ENCODE measurements at places on chromosomes 1 and 21. TPM values are rescaled to one million over a fixed set of nuclear protein-coding genes. Genes with fewer than 3 reads are reported as not detected.

Gene GCLM
- 24.8 TPM for total RNA-seq

Gene AMY2A
- not detected for total RNA-seq

Gene ZMYND12
- 0.69 TPM for total RNA-seq

DNA sequence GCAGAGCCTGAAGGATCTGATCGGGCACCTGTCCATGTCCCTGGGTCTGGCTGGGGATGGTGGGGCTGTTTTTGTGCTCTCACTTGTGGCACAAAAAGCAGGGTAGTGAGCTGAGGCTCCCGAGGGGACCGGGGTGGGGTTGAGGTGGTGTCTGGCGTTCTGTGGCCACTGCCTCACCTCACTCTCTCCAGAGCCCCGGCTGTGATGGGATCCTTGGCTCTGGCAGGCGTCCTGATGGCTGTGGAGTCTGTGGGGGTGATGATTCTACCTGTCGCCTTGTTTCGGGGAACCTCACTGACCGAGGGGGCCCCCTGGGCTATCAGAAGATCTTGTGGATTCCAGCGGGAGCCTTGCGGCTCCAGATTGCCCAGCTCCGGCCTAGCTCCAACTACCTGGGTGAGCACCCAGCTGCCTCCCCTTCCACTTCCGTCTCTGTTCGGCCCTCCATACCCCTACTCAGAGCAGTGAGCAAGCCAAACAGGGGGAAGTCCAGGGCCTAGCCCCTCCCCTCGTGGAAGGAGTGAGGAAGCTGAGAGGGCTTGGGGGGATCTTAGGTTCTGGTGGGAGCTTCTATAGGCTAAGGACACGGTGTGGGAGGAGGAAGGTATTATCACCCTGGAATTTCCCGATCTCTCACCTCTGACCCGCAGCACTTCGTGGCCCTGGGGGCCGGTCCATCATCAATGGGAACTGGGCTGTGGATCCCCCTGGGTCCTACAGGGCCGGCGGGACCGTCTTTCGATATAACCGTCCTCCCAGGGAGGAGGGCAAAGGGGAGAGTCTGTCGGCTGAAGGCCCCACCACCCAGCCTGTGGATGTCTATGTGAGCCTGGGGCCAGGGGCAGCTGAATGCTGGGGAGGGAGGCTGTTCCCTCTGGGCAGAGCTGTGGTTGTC, 7.0 kb downstream of the ADAMTSL4 start:
- DNase-seq, result no peak

GRCh38 chr1:163168053-163168452, 34.7 kb downstream of the RGS5 start:
- no peak for DNase-seq

DNA sequence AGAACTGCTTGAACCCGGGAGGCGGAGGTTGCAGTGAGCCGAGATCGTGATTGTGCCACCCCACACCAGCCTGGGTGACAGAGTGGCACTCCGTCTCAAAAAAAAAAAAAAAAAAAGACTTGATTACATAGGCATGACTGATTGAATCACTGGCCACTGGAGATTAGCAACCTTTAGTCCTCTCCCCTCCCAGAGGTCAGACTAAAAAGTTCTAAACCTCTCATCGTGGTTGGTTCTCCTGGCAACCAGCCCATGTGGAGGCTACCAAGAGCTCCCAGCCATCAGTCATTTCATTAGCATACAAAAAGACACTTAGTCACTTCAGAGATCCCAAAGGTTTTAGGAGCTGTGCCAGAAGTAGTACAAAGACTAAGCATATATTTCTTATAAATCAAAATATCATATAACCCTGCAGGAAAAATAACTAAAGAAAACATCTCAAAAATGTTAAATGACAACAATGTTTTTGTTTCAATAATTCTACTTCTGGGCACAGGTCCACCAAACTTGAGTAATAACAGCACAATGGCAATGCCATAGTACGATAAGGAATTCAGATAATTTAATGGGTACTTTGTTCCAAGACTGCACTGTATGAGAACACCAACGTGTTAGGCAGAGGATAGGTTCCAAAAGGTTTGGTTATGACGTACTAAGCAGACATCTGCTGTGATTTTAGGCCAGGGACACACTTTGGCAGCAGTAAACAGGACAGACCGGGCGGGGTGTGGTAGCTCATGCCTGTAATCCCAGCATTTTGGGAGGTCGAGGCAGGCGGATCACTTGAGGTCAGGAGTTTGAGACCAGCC, 18.1 kb downstream of the USP48 start:
- DNase-seq, result no peak

GRCh38 chr1:79695138-79695537, 688.6 kb upstream of the ADGRL4 start:
- DNase-seq, result no peak
